ENCODE measurements at places on chromosomes 2 and 18.

DNA sequence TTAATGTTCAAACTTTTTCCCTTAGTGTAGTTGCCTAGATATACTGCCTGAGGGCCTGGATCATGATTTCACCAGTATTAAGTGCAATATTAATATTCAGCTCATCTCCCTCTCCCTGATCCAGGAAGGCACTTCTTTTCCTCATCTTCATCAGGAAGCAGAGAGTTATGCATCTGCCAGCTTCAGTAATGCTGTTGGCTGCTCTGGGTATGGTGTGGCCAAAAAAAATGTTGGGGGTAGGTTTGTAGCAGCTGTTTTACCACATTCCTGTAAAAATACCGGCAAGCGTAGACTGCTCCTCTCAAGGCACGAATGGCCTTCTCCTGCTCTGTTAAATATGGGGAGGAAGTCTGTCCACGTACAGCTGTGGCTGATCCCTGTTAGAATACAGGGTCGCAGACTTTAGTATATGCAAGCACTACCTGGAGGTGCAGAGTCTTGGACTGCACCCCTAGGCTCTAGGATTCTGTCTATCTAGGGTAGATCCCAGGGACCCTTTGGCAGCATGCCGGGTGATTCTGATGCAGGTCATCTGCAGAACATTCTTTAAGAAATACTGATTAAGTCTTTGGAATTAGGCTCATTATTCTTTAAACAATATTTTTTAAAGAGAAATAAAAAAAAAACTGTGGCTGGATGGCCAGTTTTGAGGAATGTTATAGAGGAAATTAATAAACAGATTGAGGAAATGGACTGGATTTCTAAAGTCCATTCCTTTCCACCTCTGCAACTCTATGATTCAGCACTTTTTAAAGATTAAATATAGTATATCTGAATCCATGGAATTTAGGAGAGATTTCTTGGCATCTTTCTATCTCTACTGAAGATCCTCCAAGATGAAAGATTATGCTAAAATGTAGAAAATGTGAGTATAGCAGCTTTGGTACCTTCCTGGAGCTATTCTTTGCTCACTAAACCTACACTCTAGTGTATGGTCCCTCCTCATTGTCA lies 21.0 kb upstream of the GLS start:
- DNase-seq = no peak

GRCh38 chr2:30561349-30561748 lies 114.3 kb downstream of the LCLAT1 start:
- no peak for DNase-seq

DNA sequence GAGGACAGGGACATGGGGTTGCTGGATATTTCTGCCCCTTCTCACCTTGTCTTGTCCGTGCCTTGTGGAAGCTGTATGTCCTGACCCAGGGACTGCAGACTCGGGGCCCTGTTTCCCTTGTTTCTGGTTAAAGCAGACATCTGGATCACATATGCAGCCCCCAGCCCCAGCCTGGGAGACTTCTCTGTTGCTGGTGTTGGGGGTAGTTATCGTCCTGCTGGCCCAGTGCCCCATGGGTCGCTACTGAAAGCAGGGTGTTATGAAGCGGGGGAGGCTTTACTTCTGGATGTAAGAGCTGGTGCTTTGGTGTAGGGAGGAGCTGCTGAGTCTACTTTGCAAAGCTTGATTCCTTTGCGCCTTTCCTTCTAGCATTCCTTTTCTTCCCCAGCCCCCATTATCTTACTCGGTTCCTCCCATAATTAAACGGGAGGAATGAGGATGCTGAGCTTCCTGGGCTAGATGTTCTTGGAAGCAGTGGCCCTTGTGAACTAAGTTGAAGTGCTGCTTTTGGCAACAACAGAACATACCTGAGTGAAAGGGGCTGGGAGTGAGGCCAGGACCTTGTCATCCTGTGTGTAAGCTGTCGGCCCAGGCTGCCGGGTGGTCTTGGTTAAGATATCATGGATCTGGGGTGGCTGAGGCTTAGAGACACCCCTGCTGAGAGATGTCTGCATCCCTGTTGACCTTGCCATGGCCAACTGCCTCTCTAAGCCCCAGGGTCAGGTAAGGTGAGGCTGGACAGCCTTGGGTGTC lies 3.4 kb downstream of the TET3 start:
- DNase-seq = no peak

DNA sequence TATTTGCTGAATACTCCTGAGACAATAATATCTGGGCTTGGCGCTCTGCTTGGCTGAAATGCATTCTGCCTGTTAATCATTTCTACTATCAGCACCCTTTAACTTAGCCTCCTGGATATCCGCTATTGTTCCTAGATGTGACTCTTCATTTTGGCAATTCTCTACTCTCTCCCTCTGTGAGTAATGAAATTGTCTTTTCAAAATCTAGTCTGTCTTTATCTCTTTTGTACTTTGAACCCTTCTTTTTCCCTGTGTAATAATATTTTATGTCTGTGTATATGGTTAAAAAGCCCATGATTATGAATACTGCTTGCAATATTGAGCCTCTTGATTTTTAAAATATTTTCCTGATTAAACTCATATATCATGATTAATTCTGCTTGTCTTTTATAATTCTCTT lies 6.2 kb upstream of the REV1 start:
- DNase-seq = no peak

DNA sequence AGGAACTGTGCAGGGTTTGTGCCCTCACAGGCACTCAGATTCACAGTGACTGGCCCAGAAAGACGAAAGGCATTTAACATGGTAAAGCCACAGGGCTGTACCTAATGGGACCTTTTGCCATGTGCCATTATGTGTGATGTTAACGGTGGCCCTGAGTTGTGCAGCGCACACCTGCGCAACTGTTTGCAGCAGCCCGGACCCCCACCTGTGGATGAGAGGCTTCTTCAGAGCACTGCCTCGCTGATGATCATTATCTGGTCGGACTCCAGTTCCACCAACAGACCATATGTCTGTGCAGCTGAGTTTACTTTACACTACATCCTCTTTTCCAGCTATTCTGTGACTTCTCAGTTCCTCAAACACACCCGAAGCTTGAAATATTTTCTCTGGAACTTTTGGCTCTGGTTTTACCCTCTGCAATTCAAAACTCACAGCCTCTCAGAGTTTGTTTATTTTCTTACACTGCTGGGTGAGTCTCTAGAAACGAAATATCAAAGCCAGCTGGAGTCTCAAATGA lies 35.6 kb upstream of the UBE2F start:
- no peak for DNase-seq

GRCh38 chr2:102030855-102031527 lies 39.2 kb downstream of the IL1R2 start:
- DNase-seq = no peak

- peak; percentile 49 for DNase-seq
These were observed 251.9 kb upstream of the CHAC2 start for GRCh38 chr2:53515435-53516332.

DNA sequence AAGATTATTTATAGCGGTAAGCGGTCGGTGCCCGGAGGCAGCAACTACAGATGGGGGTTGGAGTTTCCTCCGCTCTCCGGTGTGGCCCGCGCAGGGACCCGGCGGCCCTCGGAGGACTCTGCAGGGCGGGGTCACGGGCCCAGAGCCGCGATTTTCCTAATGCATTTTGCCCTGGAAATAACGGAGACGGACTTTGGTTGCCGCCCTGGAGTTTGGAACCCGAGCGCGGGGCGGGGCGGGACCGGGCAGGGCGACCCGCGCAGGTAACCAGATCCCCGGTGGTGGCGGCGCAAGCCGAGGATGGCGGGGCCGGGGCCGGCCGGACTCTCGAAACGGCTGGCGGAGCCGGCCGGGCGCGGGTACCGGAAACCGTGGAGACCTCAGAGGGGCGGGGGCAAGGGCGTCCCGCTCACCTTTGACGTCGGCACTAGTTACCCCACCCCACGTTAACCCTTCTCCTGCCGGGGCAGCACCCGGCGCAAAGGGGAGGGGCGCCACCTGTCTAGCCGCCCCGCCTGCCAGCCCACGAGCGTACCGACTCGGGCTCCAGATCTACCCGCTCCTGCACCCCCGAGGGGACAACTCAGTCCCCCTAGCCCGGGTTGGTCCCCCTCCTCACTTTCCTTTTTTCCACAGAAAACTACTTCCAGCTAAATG lies 2.9 kb downstream of the CYP26B1 start:
- DNase-seq = peak; percentile 47

DNA sequence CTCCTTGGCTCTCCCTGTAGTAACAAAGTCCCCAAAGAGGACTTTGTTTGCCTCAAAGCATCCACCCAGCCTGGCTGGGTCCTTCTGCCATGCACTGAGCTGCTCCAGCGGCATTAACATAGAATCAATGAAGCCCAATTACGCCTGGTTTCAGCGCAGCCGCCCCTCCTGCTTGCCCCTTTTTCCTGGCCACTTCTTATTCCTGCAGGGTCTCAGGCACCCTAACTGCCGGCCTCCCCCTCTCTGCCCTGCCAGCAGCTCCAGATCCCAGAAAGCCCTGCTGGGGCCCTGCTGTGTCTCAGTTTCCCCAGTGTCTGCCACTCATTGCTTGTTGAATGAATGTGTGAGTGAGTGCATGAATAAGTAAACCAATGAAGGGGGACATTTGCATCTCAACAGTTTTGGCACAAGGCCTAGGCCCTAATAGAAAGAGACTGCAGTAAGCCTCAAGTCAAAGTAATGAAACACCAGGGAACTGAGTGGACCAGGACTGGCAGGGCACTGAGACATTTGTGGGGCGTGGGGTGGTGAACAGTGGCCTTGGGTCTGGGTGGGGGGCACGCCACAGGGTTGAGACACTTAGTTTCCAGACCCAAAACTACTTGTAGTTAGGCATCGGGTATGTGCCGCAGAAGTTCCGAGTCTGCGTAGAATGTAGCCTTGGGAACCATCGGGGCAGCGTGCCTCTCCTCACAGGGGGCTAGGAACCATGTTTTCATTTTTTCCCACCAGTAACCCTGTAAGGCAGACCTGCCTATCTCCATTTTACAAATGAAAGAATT lies 60.6 kb downstream of the SMAD7 start:
- DNase-seq = no peak

DNA sequence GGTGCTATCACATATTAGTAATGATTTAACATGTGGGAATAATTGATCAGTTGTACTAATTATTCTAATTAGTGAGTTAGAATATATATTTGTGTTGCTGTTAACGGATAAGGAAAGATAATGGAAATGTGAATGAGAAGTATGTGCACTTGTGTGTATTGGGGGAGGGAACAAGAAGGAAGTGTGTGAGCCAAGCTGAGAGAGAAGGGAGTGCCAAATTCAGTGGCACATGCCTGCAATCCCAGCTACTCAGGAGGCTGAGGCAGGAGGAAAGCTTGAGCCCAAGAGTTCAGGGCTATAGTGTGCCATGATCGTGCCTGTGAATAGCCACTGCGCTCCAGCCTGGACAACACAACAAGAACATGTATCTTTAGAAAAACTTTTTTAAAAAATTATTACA lies 9.3 kb downstream of the BARD1 start:
- DNase-seq = no peak

DNA sequence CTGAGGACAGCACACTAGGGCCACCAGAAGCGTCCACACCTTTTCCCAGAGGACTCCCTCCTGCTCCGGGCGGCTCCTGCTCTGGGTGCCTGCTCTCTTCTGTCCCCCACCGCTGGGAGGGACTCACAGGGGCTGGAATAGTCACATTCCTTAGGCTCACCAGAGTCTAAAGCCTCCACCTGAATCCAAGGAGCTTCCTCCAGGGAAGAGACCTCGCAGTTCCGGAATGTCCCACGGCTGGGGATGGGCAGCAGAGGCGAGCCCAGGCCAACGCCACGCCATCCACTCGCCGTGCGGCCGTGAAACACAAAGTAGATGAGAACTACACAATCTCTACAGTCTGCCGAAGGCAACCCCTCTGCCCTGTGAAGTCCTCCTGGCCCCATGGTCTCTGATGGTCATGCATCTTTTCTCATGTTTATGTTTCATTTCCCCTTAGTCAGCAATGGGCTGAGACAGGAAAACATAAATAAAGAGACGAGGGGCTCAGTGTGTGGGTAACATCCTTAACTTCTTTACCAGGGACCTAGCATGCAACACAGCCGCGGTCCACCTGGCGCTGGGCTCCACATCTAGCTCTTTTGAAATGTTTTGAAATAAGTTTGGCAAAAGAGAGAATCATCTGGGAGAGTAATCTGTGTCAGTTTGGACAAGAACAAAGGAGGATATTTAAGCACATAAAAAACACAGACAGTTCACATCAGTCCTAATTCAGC lies 98.4 kb downstream of the PXDN start:
- no peak for DNase-seq

GRCh38 chr2:231397928-231398294 lies 2.4 kb downstream of the B3GNT7 start:
- DNase-seq = no peak

GRCh38 chr18:53385889-53386288 lies 838.6 kb downstream of the MBD2 start:
- DNase-seq = no peak

DNA sequence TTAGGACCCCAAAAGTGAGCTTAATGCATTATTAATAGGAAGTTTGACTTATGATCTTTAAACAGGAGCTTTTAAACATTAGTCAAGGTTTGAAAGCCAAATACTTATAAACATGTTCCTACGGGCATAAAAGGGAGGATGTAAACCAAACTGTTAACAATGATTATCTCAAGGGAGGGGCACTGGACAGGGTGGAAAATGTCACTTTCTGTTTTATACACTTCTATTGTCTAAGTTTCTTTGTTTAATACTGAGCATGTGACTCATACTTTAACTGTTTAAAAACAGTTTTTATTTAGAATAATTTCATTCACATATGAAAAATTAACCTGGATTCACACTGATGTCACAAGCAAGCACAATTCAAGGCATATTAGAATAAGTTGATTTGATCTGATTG lies 18.3 kb upstream of the ITGA6 start:
- DNase-seq = no peak

DNA sequence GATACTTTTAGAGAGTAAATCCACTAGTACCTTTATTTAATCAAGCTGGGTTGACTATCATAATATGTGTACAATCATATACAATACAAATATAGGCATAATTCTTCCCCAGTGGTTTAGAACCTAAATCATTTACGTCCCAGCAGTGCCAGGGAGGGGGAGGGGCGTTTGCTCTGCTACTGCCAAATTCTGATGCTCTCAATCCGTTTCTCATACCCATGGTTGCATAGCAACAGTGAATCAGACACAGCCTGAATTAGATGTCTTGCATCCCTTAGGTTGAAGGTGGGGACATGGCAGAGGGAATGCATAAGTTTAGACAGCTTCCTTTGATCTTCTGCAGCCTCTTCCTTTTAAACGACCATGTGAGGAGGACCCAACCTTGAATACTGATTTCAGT lies 135.4 kb downstream of the ABCA12 start:
- no peak for DNase-seq

GRCh38 chr2:108620656-108621055 lies 86.4 kb downstream of the LIMS1 start:
- no peak for DNase-seq

- DNase-seq = no peak
These were observed 139.2 kb upstream of the ARHGAP28 start for GRCh38 chr18:6590326-6590725.

GRCh38 chr2:168593713-168594112 lies 137.6 kb downstream of the CERS6 start:
- DNase-seq = no peak

All from NCI-H526 (cell line).